ENCODE measurements at places on chromosomes 5 and 9. TPM values are rescaled to one million over a fixed set of nuclear protein-coding genes. Genes with fewer than 3 reads are reported as not detected.

DNA sequence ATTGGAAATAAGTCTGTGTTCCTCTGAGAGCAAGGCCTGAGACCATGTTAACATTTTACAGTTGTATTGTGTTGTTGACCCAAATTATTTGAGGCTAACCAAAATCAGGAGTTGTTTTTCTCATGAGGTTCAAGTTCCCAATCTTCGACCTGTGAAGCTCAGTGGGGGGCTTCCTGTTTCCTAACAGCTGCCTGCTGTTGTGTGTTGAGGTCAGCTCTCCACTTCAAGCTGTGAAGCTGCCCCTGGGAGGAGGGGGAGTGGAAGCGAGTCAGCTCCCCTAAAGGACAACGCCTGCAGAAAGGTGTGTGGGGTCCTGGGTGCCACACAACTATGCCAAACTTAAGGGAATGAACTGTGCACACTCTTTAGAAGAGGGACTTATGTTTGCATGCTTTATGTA lies 295.5 kb downstream of the IRX1 start:
- DNase-seq: no peak

GRCh38 chr5:30968971-30969370 lies 224.5 kb upstream of the CDH6 start:
- DNase-seq: no peak

DNA sequence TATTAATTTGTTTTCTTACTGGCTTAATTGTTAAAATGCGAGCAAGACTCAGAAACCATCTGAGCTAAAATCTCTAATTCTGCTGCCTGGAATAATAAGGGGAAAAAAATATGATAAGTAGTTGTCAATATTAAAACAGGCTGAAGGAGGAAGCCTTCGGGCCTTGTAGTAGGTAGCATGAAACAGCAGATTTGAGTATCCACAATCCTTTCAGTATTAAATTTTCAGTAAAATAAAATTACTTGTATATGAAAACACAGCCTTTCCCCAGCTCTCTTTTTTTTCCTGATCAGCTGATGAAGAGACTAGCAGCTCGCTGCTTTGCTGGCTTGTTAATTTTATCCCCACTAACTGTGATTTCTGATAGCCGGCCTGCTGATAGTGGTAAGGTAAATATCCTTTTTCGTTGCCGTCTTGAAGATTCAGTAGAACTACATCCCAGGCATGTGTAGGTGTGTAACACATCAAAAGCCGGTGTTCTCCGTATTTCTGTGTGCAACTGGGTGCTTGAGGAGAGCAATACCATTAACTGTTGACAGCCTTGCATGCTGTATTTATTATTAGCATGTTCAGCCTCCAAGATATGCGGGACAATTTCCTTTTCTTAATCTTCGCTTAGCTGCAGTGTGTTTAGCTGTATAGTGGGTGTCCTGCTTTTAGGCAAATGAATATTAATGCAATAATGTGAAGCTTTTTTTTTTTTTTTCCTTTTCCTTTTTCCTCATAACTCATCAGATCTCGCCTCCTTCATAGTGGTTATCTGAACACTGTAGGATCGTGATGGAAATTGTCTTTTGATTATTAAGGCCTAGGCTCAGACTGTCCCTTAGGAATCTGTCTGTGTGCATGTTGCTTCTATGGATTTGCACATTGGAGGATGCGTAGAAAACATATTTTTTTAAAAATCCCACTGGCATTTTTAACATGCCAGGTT lies 144.6 kb downstream of the SMARCA2 start:
- no peak for DNase-seq

- no peak for DNase-seq
These were observed 26.2 kb downstream of the GPR21 start for GRCh38 chr9:123059472-123060220.

- DNase-seq: no peak
These were observed 135.3 kb downstream of the ADAMTS12 start for GRCh38 chr5:33756491-33756890.

GRCh38 chr9:95626341-95626740 lies 109.6 kb upstream of the PTCH1 start:
- no peak for DNase-seq

GRCh38 chr5:133870661-133871060 lies 97.8 kb downstream of the C5orf15 start:
- no peak for DNase-seq

GRCh38 chr9:90813523-90813922 lies 11.9 kb downstream of the SYK start:
- DNase-seq: no peak

DNA sequence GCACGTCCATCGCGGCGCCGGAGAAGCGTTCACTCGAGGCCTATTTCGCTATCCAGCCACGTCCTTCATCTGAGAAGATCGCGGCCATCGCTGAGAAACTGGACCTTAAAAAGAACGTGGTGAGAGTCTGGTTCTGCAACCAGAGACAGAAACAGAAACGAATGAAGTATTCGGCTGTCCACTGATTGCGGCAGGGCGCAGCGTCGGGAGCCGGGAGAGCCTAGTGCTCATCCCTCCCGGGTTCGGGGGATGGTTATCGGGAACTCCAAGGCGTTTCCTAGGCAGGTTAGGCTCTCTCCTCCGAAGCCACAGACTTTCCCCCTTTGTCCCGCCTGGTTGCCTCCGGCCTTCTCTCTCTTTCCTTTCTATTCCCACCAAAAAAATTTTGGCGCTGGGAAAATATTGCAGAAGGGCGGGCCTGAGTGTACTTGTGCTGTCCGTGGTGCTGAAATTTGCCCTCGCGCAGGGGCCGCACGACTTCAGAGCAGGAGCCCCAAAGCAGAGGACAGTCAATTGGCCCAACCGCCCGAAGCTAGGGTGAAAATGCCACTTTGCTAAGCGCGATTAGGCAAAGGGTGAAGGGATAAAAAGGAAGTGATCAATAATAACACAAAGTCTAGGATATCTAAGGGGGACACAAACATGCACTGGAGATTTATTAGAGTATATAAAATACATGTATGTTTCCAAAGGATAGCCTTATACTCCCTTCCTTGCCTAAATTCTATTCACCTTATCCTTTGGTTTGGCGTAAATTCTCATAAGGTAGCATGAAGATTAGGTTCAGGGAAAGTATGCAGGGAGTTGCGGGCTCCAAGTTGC lies 1.8 kb downstream of the POU4F3 start:
- peak; percentile 38 for DNase-seq

DNA sequence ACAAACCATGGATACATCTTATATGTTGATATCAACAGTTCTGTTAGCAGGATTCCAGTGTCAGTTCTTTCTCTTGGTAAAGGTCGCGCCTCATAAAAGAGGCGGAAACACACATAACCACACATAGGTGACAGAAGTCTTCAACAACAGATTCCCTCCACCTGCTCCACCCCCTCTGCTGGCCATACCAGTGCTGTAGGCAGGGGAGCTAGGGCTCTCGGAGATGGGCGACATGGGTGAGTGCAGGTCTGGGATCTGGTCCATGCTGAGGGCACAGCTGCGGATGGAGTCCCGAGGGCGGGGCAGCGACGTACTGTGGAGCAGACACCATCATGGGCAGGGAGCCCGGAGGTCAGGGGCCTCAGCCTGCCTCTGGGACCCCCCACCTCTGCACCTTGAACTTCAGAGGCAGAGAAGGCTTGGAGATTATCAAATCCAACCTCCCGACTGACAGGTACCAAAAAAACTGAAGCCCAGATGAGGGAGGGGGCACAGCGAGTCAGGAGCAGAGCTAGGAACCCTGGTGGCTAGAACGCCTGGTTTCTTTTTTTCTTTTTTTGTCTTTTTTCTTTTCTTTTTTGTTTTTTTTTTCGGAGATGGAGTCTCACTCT lies 12.0 kb upstream of the TOR2A start:
- no peak for DNase-seq

DNA sequence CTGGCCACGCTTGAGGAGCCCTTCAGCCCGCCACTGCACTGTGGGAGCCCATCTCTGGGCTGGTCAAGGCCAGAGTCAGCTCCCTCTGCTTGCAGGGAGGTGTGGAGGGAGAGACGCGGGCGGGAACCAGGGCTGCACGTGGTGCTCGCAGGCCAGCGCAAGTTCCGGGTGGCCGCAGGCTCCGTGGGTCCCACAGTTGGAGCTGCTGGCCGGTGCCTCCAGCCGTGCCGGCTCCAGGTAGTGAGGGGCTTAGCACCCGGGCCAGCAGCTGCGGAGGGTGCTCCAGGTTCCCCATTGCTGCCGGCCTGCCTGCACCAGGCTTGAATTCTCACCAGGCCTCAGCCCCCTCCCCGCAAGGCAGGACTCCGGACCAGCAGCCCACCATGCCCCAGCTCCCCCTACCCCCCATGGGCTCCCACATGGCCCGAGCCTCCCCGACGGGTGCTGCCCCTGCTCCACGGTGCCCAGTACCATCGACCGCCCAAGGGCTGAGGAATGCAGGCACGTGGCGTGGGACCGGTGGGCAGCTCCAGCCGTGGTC lies 192.8 kb upstream of the IZUMO3 start:
- DNase-seq: no peak

DNA sequence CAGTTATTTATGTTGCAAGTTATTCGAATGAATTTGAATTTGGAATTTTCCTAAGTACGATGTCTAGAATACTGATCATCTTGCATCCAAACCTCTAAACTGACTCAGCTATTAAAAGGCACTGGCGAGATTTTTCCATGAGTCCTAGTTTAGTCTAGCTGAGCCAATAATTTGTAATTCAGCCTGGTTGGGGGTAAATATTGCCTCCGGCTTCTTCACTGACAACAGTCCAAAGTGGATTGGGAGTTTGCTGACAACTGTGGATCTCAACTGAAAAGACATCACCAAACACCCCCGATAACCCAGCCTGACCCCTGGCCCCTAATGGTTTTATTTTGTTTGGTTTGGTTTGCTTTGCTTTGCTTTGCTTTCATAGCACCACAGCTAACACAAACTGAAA lies 189.8 kb upstream of the DAPK1 start:
- DNase-seq: no peak

DNA sequence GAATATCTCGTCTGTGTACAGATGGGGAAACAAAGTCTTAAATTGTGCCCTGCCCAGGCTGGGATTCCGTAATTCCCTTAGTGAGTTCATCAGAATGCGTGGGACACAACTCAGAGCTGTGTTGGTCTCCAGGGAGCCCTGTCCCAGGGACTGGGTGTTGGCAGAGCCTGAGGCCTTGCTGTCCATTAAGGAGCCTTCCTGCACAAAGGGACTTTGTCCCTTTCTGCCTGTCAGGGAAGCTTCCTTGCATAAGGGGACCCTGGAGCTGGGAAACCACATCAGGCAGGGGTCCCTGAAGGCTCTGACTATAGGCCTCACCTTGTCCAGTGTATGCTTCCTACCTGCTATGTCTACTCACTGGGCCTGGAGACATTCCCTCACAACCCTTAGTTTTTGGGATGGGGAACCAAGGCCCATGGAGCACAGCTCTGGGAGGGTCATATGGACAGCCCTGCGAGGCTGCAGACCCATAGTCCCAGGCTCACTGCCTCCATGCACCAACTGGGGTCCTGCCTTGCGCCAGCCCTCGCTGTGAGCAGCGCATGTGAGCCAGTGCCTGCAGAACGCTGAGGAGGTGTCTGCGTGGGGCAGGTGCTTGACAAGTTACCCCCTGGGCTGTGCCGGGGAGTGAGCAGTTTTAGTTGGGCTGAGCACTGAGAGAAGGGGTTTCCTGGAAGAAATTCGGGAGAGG lies 1.6 kb downstream of the CARD19 start:
- no peak for DNase-seq

- no peak for DNase-seq
These were observed 6.0 kb upstream of the SPATA31E1 start for GRCh38 chr9:87876708-87877107.

- DNase-seq: no peak
These were observed 3.2 kb upstream of the ENHO start for GRCh38 chr9:34526026-34526425.

DNA sequence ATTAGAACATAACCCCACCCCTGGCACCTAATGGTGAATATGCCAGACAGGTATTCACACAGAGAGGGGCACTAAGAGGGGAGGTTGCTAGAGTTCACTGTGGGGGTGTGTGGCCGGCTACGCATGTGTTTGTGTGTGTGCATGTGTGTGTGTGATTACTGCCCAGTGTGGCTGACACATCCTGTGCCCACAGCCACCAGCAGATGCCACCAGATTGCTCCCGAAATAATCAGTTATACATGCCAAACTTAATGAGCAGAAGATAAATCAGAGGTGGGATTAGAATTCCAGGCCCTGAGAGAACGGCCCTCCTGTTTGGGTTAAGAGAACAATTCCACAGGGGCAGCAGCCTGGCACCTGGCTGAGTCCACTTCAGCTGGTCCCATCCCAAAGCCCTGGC lies 91.8 kb upstream of the TBCA start:
- no peak for DNase-seq

DNA sequence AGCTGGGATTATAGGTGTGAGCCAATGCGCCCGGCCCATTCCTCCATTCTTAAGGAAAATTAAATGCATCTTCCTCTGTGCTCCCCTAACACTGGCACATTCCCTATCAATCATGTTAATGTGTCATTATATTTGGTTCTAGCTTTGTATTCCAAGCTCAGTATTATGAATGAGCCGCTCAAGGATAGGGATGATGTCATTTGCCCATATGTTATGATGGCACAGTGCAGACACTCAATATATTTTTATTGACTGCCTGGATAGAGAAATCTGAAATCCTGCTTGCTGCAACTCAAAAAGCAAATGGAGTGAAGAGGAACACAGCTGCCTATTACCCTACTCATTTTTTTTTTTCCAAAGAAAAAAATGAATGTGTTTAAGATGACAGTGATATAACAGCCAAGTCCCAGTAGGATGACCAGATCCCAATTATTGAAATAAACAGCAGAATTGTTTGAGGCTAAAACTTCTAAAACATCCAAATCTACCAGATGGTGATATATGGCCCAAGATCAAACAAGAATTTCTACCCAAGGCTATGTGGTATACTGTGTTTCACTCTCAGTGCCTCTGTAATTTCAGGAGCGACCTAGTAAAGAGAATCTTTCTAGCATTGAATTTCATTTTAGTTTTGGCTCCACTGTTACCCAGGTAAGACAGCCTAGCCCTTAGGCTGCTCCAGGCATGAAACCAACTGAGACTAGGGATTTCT lies 16.3 kb downstream of the SUSD1 start:
- no peak for DNase-seq

DNA sequence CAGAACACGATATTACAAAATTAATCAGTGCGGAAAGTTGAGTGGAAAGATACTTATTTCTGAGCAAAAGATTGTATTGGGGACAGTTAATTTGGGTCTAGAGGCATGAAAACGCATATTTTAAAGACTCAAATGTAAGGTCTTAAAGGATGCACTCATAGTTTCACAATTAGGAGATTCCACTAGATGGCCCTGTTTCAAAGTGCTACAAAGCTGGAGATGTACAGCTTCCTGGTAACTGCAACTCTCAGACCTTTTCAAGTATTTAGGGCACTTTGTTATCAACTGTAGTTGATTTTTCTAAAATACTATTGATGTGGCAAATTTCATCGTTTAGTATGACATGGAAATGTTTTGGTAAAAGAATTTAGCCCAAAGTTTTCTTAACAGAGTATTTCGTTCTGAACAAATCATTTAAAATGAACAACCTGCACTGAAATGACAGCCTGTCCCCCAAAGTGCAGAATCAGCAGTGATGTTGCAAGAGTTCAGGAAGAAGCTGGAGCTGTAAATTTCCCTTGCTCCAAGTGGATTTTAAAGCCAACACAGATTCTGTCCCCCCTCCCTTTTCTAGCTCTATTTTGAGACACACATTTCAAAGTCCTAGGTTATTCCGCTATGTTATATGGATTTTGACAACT lies 16.2 kb upstream of the NDUFB6 start:
- DNase-seq: no peak

DDX4 gene
- 0.06 TPM for polyA plus RNA-seq

LCP2 gene
- polyA plus RNA-seq: 4.2 TPM

GLRA1 gene
- polyA plus RNA-seq: not detected

SPINK7 gene
- polyA plus RNA-seq: 0.23 TPM

CDH6 gene
- polyA plus RNA-seq: 3.0 TPM

CCL27 gene
- polyA plus RNA-seq: 0.51 TPM

SNAPC3 gene
- polyA plus RNA-seq: 28.2 TPM

FST gene
- 26.2 TPM for polyA plus RNA-seq

GM2A gene
- polyA plus RNA-seq: 19.0 TPM

PAPPA gene
- 0.49 TPM for polyA plus RNA-seq

LHX3 gene
- not detected for polyA plus RNA-seq

PKN3 gene
- 8.9 TPM for polyA plus RNA-seq
